ENCODE measurements at places on chromosomes 12 and 14.

GRCh38 chr12:1281683-1282366 is 290.8 kb downstream of the ERC1 start:
- DNase-seq, result peak; percentile 81

GRCh38 chr12:71393625-71394024 is 46.0 kb upstream of the LGR5 start:
- DNase-seq, result no peak

DNA sequence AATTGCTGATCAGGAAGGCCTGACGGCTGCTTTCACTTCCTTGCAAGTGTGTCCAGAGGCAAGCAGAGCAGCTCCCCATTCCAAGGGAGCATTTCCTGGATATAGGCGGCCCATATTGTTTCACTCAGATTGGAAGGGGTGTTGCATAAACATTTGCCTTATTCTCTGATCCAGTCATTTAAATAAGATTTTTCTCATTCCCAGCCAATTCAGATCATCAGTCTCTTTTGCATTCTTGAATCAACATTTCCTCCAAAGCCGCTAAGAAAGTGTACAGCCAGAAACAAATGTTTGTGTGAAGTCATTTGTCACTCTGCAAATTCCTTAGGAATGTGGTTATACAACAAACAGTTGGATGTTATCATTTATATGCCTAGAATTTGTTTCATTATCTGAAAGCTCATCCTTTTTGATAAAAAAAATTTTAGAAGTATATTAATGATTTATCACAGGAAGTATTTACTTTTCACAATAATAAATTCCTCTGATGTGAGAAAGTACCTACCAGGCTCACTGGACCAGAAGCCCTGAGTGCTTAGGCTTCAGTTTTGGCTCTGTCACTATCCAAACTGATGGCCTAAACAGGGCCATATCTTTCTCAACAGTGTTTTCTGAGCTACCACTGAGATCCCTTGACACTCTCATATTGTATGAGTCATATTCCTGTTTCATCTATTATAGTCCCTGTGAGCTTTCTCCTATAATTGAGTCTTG is 379.6 kb downstream of the CCDC91 start:
- DNase-seq, result peak; percentile 35

DNA sequence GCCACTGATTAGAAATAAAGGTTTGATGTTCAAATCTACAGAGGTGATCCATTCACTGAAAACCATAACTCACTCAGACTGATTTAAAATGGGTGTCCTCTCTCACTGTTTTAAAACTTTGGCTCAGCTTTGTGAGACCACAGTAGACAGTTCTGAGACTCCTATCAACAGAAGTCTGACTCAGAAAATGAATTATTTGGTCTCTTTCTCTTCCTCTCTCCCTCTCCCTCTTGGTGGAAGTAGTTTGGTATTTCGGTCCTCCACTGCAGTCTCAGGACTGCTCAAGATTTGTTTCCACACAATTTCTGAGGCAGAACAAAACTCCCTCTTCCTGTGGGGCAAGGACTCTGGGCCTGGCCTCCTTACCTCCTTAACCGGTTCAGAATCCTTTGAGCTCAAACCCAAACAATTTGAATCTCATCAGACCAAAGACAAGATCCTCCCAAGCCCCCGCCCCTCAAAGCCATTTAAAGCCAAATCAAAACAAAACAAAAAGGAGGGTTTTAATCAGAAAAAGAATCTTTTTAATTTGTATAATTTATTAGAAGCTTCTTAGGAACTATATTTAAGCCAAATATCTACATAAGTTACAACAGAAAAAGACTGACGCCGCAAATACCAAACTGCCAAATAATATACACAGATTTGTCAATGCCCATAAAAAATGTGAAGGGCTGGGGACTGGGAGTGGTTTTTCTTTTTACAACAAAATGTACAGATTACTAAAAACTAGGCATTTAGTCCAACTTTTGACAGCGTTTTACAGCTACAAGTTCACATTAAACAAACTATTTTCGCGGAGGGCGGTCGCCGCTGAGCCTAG is 3.9 kb downstream of the NKX2-1 start:
- DNase-seq, result peak; percentile 34

DNA sequence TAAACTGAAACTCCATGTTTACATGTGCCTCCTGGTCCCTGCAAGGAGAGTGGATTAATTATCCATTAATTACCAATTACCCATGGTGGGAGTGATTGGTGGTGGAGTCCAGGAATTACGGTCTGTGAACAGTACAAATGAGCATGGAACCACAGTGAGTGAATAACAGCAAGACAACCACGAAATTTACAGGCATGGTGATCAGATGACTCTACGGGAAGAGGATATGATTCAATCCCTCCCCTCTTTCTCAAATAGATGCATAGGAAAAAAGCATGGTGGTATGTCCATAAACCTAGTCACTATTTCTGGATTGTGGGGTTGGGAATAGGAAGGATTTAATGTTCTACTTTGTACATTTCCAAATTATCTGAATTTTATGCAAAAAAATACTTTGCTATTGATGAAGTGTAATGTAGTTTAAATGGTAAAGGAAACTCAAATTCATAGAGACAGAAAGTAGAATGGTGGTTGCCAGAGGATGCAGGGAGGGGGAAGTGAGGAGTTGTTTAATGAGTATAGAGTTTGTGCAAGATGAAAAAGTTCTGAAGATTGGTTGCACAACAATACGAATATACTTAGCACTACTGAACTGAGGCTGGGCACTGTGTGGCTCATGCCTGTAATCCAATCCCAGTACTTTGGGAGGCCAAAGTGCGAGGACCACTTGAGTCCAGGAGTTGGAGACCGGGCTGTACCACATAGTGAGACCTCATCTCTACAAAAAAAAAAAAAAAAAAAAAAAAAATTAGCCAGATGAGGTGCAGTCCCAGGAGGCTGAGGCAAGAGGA is 41.2 kb upstream of the C12orf75 start:
- no peak for DNase-seq

- DNase-seq, result no peak
Measured at GRCh38 chr12:28388879-28389278, 198.6 kb downstream of the CCDC91 start.

- DNase-seq, result no peak
Measured at GRCh38 chr14:48304729-48305128, 629.3 kb upstream of the MDGA2 start.

GRCh38 chr12:91019455-91019854 is 14.7 kb upstream of the EPYC start:
- DNase-seq, result no peak

DNA sequence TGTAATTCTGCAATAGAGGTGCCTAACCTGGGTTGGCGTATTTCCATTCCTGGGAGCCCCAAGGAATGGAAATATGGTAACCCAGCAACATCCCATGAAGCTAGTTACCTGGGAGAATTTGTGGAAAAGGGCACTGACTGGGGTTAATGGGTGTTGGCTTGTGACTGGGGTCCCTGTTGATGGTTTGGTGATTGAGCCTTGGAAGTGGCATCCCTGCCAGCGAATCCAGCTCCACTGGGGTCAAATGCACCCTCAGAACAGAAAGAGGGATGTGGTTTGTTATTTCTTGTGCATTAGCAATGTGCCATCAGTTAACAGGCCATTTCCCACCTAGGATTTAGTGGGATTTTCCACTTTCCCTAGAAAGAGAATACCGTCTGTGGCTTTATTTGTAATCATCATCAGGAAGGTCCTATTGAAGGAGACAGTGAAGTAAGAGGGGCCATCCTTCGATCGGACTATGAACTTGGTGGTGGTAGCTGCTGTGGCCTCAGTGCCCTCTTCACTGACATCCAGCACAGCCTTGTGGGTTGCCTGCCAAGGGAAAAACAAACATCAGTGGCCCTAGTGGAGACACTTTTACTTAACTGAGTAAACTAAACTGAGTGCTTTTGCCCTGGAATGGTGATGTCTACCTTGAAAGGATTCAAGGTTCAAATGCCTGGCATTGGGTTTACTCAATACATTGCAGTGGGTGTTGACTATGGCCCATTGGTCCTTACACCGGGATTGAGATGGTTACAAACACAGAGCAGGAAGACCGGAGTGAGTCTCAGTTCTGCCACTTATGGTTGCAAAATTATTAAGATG is 10.4 kb upstream of the SERPINA11 start:
- DNase-seq, result no peak

DNA sequence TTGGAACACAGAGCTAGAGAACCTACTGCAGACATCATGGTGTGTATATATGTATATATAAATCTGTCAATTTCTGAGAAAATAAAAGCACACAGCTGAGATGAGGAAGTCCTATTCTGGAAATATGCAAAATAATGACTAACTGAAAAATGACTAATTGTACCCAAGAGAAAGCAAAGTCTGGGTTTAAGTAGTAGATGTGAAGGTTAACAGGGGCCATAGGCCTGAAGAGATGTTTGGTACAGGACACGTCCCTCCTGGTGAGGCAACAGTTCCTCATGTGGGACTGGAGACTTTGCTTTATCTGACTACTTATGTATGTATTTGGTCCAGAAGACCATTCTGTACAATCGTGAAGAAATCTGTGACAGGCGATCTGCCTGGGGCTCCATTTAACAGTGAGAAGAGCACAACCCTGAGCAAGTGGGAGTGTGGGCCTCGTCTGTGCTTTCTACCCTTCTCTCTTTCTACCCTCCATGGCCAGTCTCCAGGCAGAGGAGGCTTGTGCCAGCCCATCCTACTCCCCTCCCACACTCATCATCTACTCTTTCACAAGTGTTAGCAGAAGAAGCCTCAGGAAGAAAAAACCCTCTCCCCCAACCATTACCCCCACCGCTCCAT is 67.5 kb downstream of the SLC41A2 start:
- DNase-seq, result no peak

DNA sequence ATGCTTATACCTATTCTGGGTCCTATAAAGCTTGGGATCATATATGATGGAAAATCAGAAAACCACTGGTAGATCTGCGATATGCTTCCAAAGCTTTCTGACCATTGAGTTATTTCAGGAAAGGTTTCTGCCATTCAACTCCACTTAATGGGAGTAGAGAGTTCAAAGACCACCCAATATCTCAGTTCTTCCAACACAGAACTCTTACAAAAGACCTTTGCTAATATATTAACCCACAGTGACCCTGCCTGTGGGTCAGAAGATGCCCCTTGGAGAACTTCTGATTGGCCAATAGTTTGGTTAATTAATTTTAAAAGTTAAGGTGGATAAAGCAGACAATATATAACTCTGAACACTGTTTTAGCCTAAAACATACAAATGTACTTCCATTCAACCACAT is 213.0 kb downstream of the IPO8 start:
- DNase-seq, result no peak

GRCh38 chr14:87952307-87953094 is 40.5 kb downstream of the GALC start:
- DNase-seq, result no peak

- DNase-seq, result no peak
Measured at GRCh38 chr12:40145896-40146295, 40.0 kb upstream of the SLC2A13 start.

DNA sequence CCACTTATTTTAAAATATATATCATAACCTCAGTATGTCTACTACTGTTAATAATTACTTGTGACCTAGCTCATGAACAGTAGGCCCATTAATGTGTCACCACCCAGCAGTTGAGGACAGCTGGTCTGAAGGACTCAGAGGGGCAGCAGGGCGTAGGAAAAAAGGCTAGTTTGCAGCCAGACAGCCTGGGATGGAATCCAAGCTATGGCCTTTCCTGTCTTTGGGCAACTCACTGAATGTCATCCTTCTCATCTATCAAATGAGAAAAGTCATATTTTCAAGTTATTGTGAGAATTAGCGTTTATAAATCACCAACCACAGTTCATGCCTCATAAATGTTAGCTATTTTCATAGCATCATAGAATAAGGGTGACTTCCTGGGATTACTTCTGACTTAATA is 12.3 kb downstream of the DENND5B start:
- peak; percentile 26 for DNase-seq

- no peak for DNase-seq
Measured at GRCh38 chr12:130829391-130830245, 9.4 kb downstream of the STX2 start.

- DNase-seq, result no peak
Measured at GRCh38 chr12:836952-837351, 84.6 kb downstream of the WNK1 start.

DNA sequence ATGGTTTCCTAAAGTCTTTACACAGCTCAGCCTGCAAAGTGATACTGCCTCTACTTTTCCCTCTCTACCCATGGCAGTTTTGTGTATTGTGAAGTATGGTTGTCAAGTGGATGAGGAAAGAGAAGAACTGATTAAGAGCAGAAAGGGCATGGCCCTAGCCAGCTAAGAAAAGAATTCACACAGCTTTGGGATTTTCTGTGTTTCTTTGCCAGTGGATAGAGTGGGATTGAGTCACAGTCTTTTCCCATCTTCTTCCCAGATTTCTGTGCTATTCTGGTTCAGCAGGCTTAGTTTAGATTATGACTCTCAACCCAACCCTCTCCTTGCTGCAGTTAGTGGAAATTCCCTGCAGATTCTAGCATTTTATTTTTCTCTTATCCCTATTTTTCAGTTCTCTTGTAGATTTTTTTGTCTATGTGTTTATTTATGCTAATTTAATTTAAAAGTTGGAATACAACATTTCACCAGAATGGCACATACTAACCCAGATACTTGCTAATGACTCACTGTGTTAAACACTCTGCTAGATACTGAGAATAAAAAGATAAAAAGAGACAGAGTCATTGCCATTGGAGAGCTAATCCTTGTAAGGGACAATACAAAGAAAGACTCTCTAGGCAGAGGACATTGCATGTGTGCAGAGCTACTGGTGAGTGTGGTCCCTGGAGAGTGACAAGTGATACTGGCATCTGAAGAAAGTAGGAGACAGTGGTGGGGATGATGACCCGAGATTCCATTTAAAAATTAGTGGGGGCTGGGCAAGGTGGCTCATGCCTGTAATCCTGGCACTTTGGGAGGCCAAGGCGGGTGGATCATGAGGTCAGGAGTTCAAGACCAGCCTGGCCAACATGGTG is 106.3 kb downstream of the ST8SIA1 start:
- peak; percentile 49 for DNase-seq

- DNase-seq, result no peak
Measured at GRCh38 chr14:35158491-35158890, 36.1 kb downstream of the PRORP start.

DNA sequence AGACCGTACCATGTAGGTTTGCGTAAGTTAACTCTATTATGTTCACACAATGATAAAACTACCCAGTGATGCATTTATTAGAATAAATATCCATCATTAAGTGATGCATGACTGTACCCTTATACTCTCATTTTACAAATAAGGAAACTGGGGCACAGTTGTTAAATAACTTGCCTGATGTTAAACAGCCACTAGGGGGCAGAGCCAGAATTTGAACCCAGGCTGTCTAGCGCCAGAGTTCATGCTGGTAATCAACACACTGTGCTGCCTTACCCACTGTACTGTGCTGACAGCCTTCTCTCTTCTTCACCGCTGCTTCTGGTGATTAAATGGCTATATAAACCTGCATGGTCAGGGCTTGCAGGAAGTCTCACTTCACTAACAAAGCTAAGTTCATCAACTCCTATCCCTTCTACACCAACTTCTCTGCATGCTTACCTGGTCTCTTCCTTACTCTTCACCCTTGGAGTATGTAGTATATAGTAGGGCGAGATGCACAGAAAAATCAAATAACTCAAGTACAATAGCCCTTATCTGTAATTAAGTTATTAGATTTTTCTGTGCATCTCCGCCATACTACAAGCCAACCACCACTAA is 43.6 kb upstream of the APPL2 start:
- DNase-seq, result peak; percentile 17

Measured in astrocyte of the hippocampus (primary cell).